ENCODE measurements at places on chromosomes 2 and 18.

GRCh38 chr18:4146797-4147196 is 308.3 kb downstream of the DLGAP1 start:
- DNase-seq = no peak

GRCh38 chr2:46326231-46326980 is 29.2 kb downstream of the EPAS1 start:
- DNase-seq = no peak

GRCh38 chr2:88053934-88054781 is 1.4 kb downstream of the KRCC1 start:
- no peak for DNase-seq

DNA sequence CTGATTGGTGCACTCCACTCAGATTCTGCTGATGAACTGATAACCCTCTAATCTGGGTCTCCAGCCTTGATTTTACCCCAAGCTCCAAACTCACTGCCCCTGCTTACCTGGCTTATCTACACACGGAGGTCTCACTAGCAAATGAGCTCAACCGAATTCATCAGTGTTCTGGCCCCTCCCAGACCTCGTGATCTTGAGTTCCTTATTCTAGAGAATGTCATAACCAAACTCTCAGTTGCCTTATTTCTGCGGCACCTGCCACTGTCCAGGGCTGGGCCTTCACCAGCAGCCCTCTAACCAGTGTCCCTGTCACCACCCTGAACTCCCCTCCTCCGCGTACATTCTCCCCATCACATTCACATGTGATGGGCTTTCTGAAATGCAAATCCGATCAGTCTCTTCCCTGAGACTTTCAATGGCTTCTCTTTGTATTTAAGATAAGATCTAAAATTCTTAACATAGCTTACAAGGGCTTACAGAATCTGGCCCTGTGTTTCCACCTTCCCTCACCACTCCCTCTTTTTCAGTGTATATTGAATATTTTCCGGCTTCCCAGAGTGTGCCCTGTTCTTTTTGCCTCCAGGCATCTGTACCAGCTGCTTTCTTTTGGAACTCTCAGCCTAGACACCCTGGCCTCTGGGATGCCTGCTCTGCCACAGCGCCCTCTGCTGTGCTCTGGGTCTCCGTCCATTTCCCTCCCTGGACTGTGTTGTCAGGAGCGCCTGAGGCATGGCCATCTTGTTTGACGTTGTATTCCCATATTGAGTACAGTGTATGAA is 31.1 kb downstream of the NAB1 start:
- peak; percentile 98 for DNase-seq

- DNase-seq = no peak
Observed at GRCh38 chr2:236653863-236654262, 84.2 kb downstream of the ACKR3 start.

- no peak for DNase-seq
Observed at GRCh38 chr2:226216575-226216974, 583.0 kb downstream of the IRS1 start.

- no peak for DNase-seq
Observed at GRCh38 chr18:40867459-40867858, 1087.6 kb upstream of the PIK3C3 start.

GRCh38 chr2:201642579-201643215 is 606 bp downstream of the TMEM237 start:
- peak; percentile 91 for DNase-seq

DNA sequence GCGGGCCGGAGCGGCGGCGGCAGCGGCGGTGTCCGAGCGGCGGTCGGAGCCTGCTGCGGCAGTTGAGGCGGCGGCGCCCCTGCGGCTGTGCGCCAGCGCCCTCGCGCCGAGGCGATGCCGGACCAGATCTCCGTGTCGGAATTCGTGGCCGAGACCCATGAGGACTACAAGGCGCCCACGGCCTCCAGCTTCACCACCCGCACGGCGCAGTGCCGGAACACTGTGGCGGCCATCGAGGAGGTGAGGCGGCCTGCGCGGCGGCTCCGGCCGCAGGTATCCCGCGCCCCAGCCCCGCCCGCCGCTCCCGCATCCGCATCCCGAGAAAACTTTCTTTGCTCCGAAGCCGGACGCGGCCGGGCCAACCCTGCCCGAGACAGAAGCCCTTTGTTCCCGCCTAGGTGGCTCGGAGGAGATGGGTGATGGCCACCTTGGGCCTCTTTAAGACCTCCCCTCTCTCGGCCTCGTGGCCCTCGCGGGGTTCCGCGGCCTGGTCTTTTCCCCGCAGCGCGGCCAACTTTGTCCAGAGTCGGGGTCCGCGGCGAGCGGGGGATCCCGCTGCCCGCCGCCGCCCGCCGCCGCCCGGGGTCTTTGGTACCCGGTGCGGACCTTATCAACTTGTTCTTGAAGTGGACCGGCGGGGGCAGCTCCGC is 504 bp downstream of the ASAP2 start:
- DNase-seq = peak; percentile 13

GRCh38 chr18:35714539-35714938 is 133.0 kb downstream of the GALNT1 start:
- no peak for DNase-seq

DNA sequence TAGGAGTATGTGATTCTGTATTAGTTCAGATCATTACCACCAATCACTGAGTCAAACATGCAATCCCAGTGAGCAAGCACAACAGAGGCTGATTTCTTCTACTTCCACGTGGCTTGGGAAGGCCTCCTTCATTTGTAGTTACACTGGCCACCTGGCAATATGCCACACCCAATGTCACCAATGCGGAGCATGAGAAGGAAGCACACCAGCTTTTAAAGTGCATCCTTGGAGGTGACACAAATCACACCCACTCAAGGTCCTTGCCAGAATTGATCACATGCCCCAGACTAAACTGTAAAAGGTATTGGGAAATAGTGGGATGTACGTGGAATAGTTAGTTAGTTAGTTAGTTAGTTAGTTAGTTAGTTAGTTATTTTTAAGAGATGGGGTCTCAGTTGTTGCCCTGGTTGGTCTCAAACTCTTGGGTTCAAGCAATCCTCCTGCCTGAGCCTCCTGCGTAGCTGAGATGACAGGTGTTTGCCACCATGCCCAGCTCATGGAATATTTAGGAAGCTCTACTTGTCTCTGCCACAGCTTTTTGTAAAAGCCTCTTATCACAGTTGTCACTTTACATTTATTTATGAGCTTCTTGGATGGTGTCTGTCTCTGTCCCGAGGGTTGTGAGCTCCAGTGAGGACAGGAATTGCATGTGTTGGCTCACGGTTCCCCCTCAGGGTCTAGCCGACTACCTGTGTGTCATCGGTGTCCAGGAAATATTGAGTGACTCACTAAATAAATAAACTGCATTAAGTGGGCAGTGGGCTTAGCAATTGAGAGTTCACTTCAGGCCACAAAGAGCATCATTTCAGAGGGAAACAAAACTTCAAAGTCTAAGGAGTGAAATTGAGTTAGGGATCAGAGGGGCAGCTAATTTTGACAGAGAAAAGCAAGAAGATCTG is 28.1 kb upstream of the CAB39 start:
- no peak for DNase-seq

GRCh38 chr18:35022426-35023001 is 18.7 kb upstream of the MAPRE2 start:
- DNase-seq = no peak

- DNase-seq = no peak
Observed at GRCh38 chr2:88003074-88003755, 13.1 kb downstream of the RNU2-63P start.

DNA sequence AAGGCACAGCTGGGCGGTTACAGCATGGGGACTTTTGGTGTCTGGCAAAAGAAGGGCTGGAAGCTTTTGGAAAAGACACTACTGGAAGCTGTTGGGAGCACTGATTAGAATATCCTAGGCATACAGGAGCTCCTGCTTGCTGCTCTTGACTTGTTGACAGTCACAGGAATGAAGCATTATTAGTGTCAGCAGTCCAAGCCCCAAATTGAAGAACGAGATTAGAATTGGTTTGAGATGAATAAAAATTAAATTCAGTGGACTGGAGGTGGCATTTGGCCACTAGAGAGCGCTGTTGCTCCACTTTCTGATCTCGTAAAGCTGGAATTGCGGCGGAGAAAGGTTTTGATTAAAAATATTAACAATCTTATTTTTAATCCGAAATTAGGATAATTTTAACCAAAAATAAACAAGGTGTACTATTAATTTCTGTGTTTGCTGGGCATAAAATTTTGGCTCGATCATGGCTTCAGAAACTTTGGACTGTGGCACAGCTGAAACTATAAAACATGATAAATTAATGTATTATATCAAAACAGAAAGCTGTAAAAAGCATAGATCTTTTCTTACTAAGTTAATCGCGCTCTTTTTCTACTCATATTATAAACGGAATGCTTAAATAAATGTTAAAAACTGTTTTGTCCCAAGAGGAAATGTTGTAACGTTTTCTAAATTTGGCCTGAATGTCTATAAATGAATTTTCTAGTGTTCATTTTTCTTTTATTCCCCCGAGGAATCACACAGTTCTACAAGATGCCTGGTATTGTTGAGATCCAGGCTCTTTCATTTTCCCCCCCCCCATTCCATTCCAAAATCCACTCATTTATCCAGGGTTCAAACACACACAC is 2.4 kb upstream of the HOXD8 start:
- no peak for DNase-seq

DNA sequence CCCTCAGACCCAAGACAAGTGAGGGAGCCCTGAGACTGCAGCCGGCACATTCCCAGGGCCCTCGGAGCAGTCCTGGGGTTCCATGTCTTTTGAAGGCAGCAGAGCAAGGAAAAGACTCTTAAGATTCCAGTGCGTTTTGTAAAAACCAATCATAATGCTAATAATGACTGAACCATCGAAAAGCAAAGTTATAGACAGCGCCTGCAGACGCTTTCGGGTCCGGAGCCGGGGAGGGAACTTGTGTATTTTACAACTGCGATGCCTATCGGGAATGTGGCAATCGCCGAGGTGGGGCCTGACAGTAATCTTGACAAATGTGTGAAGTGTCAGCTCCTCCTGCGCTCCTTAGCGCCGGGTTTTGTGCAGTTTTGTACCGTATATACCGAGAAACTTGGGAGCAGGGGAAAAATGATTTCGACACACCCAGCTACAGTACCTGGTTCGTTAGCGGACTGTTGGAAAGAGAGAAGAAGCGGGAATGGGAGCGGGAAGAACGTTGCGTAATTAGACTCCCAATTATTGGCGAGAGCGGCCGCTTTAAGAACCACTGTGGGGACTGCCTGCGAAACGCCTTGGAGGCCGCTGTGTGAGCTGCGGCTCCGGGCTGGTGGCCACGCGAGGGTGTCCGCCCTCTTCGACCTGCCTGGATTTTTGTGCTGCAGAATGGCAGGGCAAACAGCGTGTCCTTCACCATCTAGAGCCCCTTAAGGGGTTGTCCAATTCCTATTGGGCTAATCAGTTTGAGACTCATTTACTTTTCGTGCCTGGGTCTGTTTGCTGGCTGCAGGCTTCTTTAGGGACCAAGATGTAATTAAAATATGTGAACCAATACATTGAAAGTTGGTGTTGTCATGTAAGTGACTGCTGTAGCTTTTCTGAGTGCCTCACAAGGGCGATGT is 2.4 kb downstream of the EPAS1 start:
- DNase-seq = peak; percentile 33

- DNase-seq = no peak
Observed at GRCh38 chr18:79914614-79915160, 36.8 kb downstream of the SLC66A2 start.

DNA sequence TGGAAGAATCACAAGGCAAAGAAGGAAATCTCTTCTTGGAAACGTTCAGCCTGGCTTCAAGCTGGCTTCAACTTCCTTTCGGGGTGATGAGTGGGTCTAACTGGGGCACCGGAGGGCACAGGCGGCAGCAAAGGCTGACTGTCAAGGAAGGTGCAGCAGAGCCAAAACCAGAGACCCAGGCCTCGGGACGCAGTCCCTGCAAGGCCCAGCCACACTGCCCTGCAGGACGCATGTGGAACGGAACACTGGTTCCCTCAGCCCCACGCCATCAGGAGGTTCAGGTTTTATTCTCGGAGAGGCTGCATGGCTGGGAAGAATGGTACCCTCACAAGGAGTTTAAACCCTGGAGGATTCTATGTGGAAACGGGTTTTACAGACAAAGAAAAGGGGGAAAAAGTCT is 165.5 kb downstream of the HDAC4 start:
- no peak for DNase-seq

- DNase-seq = no peak
Observed at GRCh38 chr2:111201214-111201613, 80.5 kb downstream of the BCL2L11 start.

DNA sequence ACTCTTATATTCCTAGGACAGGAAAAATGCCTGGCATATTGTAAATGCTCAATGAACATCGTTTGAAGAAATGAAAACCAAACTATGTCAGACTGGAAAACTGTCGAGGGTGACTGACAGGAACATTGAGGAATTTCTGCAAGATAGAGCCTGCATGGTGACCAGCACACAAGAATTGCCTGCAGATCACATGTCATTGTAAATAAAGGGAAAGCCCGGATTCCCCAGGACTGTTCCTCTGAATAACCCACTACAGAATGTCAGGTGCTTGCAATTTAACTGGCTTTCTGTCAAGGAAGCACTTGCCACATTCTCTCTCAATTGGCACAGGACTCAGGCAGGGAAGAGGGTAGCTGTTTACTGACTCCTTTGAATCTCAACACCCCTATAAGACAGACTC is 129.0 kb upstream of the REG3G start:
- DNase-seq = no peak

- DNase-seq = no peak
Observed at GRCh38 chr2:24708537-24709152, 84.5 kb downstream of the PTRHD1 start.

Measured in HAP-1 (cell line).